ENCODE measurements at places on chromosomes 6 and 20.
A peak's percentile ranks its signal among the peaks of the same experiment; 100 is the strongest.

GRCh38 chr20:49792006-49792405 lies 20.6 kb upstream of the SLC9A8 start:
- no peak for DNase-seq

- DNase-seq: no peak
Measured at GRCh38 chr6:65289491-65289890, 417.5 kb downstream of the EYS start.

- DNase-seq: no peak
Measured at GRCh38 chr6:159013229-159013628, 13.2 kb upstream of the RSPH3 start.

DNA sequence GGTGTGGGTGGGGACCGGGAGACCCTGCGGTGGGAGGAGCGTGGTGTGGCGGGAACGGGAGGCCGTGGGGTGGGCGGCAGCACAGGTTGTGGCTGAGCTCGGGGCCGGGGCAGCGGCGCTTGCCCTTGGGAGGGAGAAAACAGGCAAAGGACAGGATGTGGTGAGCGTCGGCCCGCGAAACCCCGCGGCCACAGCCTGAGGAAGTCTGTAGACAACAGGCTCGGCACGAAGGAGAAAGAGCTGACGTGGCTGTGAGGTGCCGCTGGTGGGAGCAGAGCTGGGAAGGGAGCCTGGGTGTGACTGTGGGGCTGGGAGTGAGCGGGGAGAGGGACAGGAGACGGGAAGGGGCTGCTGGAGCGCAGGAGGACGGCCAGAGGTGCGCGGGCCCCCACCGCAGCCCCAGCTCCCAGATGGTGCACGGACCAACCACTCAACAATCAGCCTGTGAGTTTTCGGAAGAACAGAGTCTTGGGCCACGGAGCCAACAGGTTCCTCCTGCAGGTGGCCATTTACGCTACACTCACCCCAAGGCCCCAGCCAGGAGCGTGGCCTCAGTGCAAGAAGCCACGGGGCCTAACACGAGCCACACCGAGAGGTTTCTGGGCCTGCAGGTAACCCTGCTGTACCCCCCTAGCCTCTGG lies 202.8 kb downstream of the DLL1 start:
- DNase-seq: no peak

GRCh38 chr20:12014276-12014675 lies 96.6 kb downstream of the BTBD3 start:
- no peak for DNase-seq

DNA sequence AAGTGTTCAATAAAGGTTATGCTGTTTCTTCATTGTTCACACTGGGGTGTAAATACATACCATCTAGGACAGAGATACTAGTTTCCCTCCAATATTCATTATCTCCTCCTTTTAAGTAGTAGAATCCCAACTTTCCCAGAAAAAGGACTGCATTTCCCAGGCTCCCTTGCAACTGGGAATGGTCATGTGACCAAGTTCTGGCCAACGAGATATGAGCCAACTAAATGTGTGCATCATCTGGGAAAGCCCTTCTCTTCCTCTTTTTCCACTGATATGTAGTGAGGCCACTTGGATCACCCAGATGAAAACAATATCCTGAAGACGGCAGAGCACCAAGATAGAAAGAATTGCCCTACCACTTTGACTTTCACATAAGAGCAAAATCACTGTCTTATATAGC lies 97.9 kb upstream of the PTPRT start:
- no peak for DNase-seq

GRCh38 chr20:25467441-25467840 lies 60.0 kb downstream of the GINS1 start:
- no peak for DNase-seq

GRCh38 chr6:163338671-163339405 lies 75.7 kb upstream of the QKI start:
- no peak for DNase-seq

DNA sequence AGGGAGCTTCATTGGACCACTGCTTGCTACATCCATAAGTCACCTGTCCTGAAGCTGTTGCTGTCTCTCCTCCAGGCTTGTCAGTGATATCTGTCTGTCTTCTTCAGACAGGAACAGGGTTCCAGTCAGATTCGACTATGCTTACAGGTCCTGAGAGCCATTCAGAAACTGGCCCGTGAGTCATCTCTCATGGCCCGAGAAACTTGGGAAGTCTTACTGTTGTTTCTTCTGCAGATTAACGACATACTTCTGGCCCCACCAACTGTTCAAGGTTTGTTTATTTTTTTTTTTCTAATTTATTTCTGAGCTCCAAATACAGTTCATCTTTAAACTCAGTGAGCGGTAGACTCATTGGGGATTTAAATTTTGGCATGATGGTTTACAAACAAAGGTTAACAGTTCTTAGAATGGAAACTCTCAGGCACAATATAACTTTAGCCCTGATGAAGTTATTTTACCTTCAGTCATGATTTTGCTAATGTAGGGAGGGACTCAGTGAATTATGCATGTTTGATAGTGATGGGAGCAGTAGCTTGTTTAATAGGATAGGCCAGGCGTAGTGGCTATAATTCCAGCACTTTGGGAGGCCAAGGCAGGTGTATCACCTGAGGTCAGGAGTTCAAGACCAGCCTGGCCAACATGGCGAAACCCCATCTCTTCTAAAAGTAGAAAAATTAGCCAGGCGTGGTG lies 24.7 kb downstream of the RALGAPB start:
- DNase-seq: no peak

DNA sequence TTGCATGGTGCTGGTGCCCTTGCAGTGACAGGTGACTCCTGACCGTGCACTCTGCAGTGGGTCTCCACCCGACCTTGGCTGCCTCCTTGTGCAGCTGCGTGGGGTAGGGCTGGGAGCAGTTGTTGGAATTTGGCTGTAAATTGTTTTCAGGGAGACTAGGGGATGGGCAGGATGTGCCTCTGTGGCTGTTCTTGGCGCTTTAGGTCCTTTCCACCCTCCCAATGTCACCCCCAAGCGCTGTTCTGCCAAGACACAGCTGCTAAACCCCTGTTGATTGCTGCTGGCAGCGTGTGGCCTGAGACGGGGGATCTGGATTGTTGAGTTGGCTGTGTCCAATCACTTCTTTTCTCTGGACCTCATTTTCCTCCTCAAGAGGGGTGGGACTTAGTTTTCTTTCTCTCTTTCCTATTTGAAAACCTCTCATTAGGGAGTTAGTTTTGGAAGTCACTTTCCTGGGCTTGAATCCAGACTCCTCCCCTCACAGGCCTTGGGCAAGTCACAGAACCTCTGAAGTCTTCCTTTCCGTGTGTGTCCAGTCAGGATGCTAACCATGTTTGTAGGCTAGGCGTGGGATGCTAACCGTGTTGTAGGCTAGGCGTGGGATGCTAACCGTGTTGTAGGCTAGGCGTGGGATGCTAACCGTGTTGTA lies 8.5 kb downstream of the IGF2R start:
- no peak for DNase-seq

DNA sequence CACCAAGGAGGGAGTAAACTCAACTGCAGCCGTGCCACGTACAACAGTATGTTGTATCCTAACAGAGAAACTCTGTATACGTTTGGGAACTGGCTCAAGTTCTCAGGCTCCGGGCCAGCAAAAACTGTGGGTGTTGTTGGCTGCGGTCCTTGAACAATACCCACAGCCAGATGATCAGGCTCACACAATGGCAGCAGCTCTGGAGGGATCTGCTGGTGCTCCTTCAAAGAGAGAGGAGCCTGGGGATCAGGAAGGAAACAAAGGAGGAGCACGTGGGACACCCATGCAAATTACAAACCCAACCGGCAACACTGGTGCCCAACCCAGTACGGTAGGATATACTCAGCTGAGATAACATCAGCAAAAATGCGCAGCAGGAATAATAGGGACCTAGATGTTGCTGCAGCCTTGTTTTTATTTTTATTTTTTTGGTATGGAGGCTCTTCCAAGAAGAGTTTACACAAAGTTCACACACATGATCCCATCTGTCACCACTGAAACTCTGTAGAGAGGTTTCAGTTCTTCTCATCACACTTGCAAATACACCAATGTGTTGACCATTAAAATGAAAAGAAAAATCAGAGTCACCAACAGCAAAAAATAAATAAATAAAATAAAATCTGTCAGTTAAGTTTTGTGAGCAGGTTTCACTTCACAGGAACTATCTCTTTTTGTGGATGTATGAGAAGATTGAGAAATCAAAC lies 41.2 kb upstream of the PDE10A start:
- DNase-seq: no peak

DNA sequence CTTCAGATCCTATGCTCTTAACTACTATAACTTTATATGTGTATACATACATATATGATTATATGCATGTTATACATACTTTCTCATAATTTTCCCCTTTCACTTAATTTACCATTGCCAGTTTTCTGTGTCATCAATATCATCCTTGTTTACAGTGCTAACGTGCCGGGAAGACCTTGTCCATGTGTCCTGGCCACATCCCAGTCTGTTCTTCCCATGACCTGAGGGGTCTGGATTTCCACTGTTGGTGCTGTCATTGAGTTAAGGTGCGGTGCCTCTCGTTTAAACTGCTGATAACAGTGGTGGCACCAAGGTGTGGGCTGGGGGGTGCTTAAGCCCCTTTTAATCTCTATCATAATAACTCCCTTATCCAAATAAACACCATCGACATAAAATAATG lies 8.5 kb upstream of the SDCBP2 start:
- DNase-seq: no peak

DNA sequence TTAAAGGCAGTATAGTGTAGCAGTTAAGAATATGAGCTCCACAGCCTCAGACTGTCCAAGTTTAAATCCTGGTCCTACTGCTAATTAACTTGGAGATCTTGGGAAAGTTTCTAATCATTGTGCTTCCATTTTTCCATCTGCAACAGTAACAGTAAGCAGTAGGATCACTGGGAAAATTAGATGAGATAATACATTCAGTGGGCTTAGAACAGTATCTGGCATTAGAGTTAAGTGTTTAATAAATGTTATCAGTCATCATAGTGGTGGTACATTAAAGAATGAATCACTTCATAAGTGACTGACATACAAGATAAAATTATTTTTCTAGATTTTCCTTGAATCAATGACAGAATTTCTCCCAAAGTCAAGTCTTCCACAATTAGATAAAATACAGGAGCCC lies 5.0 kb downstream of the NHSL1 start:
- DNase-seq: no peak

DNA sequence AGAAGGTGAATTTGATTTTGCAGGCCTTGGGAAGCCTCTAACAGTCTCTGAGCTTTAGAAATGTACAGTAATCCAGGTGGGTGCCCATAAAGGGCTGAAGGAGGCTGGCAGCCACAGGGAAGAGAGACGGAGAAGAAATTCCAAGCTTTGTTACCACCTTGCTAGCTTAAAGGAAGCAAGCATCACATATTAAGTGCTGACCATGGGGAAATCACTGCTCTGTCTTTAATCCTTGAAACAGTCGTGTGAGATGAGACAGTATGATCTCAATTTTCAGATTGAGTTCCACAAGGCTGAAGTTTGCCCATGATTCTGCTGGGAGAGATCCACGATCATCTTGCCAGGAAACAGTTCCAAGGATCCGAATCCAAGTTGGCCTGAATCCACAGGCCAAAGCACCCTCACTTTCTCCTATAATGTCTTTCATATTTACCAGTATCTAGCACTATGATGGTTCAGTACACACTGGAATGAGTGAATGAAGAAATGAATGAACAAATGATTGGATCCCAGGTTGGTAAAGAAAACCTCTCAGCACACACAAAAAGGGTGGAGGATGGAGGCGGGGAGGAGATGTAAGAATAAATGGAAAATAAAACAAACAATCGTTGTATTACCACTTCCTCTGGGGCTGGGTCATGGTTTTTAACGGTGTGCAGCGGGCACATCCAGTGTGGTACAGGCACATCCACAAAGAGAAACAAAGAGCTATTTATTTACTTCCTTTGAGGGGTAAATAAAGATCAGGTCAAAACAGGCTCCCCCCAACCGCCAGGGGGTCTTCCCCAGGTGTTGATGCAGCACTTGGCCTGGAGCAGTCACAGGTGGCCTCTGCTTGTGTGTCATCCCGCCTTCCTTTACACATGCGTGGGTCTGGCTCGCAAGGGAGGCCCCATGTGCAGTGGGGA lies 28.2 kb upstream of the TAF8 start:
- peak; percentile 48 for DNase-seq

GRCh38 chr6:76230711-76231110 lies 158.2 kb upstream of the IMPG1 start:
- DNase-seq: no peak

DNA sequence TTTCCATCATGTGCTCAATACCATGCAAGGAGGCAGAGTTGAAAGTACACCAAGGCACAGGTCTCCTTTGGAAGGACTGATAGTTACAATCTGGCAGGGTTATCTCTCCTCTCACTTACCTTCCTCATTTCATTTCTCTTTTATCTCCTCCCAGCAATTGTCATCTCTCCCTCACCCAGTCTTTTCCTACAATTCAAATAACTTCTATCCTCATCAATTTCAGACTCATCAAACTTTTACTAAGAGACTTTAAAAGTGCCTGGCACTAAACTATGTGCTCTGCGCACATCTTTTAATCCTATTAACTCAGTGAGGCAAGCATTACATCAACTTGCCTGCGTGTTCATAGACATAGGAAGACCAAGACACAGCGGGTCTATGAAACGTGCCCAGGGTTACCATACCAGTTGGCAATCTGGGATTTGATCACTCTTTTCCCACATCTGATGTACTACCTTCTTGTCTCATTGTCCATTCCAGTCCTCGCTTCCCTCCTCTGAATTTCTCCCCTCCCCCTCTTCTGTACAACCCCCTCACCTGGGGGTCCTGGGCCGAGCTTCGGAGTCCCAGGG lies 1.2 kb downstream of the VARS1 start:
- DNase-seq: no peak

DNA sequence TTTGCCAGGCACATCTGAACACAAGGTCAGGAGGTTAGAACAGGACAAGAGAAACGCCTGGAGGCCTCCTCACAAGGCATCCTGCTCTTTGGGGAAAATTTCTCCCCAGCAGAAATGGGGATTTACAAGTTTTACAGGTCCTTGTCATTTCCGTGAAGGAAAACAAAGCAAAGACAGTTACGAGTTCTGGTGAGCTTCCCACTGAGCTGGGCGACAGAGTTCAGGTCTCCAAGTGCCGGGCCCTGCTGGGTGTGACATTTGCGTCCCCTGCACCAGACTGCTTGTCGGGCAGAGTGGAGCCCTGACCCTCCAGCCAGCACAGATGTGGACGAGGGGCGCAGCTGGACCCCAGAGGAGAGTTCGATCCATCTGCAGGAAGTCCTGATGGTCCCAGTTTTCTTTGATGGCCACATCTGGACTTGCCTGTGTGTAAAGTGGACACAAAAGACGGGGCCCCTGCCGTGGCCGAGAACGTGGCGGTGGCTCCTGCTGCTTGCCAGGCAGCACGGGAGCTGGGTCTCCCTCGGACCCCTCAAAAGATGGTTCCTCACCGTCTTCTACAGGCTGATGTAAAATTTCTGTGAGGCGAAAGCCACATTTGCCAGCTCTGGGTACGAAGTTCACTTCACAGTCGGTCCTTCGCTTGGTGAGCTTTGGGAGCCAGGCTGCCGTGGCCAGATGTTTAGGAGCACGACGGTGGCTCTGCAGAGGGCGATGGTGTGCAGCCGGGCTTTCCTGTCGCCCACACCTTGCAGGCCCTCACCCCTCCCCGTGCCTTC lies 5.2 kb upstream of the ADRM1 start:
- no peak for DNase-seq

GRCh38 chr6:117265410-117266256 lies at the start of gene VGLL2:
Gene VGLL2 (plus strand): TSS chr6:117265558. CDS start chr6:117265764, 206 bp downstream.
- no peak for DNase-seq
